Immature natural killer cell (primary cell): ENCODE measurements at places on chromosomes 3 and 15. TPM values are rescaled to one million over a fixed set of nuclear protein-coding genes. Genes with fewer than 3 reads are reported as not detected.

The LRRC28 gene
- 27.7 TPM for polyA plus RNA-seq

DNA sequence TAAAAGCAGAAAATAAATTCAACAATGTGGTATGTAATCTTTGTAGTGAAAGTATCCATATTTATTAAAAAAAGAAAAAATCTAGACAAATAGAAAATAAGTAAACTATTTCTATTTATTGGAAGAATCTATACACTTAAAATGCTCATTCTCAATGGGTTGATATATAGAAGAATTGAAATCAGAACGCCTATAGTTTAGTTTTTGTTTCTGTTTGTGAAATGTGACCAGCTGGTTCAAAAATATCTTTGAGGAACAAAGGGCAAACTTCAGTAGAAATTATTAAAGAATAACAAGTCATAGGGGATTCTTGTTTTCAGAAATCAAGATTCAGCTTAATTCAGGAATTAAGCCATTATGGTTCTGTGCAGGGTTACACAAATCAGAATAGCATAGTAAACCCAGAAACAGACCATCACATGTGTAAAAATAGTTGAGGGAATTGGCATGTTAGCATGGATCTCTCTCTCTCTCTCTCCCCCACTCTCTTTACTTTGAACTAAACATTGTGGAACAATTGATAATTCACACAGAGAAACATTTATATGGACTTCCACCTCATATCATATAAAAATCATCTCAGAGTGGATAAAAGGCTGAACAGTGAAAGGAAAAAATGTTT lies 134.0 kb downstream of the CHL1 start:
- DNase-seq, result no peak

GRCh38 chr3:71208211-71209095 lies 375.1 kb downstream of the FOXP1 start:
- DNase-seq, result no peak

- DNase-seq, result no peak
These were observed 22.1 kb downstream of the PARL start for GRCh38 chr3:183862610-183863009.

DNA sequence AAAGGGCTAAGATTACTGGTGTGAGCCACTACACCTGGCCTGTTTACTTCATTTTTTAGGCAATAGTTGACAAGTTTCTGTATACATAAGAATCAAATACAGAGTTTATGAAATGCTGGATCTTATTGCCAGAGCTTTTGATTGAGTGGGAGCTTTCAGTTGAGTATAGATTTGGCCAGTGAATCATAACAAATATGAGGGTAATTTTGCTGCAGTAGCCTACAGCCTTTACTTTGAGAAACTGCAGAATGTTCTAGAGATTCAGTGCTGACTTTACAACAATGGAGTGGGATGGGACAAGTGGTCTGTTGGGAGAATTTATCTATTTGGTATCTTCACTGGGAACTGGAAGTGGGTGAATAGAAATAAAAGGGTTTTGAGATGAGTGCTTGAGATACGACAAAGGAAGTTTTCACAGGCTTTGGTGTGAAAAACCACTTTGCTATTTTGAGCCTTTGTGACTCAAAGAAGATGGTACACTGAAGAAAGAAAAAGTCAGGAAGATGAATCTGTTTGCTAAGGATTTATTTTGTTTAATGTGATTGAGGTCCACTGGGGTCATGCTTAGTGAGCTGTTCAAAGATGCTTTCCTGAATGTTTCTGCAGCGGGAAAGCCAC lies 227.8 kb downstream of the UBE2E2 start:
- no peak for DNase-seq

GRCh38 chr3:188051801-188052168 lies 102.2 kb upstream of the LPP start:
- DNase-seq, result no peak

DNA sequence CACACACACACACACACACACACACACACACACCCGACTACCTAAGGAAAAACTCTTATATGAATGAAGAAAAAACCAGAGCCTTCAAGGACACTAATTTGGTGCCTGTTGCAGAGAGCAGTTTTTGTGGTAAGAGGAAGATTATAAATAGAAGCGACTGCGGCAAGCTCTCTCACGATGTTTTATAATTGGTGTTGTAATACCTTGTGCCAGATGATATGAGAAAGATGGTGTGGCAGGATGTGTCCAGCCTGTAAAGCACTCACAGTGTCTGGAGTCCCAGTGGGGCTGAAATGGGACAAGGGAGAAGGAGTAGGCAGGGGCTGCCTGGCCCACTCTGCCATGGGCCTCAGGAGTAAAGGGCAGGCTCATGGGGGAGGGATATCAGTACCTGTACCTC lies 839.9 kb downstream of the AGBL1 start:
- DNase-seq, result no peak
